ENCODE measurements at places on chromosomes 5 and 9.
A peak's percentile ranks its signal among the peaks of the same experiment; 100 is the strongest.

- no peak for DNase-seq
These were observed 76.6 kb upstream of the ASTN2 start for GRCh38 chr9:117491491-117491890.

GRCh38 chr5:106174903-106175302 is 1495.8 kb downstream of the EFNA5 start:
- no peak for DNase-seq

GRCh38 chr5:7663808-7664207 is 187.1 kb downstream of the CFAP90 start:
- no peak for DNase-seq

DNA sequence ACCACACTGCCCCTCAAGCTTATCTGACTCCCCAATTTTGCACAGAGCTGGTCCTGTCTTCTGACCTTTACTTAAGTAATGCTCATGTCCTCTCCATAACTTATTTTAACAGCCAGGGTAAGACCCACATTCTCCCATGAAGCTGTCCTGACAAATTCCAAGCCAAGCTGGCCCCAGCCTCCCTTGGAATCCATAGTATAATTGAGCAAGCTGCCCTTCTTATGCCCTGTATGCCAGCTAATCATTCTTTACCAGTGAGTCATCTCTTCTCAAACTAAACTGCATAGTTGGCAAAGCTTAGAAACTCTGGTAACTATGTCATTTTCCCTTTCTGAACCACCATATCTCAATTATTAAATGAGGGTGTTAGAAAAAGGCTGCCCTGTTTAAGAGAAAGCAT is 92.4 kb downstream of the NFIB start:
- DNase-seq: no peak

DNA sequence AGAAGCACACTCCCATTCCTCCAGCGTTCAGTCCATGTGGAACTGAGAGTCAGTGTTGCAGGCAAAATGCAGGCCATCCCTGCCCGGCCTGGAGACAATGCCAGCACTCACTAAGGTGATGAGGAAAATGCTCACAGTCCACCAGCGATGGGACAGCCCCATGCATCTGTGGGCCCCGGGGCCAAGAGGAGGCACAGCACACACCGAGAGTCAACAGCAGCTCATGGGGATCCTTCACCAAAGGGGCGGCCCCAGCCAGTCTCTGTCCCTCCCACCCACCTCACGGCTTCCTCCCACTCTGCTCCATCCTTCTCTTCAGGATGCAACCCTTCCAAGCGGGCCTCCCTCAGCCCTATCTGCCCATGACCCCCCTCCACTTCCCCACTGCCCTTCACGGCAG is 6.2 kb downstream of the SEMA4D start:
- no peak for DNase-seq

- no peak for DNase-seq
These were observed 72.5 kb upstream of the MAP1B start for GRCh38 chr5:72034770-72035169.

GRCh38 chr5:134113902-134114875 is at the start of gene TCF7:
Gene TCF7 (plus strand): TSS chr5:134114681. CDS start chr5:134114907, 226 bp downstream.
- peak; percentile 74 for DNase-seq

- no peak for DNase-seq
These were observed 724 bp downstream of the NR2F1-AS1 start for GRCh38 chr5:93580063-93580926.

DNA sequence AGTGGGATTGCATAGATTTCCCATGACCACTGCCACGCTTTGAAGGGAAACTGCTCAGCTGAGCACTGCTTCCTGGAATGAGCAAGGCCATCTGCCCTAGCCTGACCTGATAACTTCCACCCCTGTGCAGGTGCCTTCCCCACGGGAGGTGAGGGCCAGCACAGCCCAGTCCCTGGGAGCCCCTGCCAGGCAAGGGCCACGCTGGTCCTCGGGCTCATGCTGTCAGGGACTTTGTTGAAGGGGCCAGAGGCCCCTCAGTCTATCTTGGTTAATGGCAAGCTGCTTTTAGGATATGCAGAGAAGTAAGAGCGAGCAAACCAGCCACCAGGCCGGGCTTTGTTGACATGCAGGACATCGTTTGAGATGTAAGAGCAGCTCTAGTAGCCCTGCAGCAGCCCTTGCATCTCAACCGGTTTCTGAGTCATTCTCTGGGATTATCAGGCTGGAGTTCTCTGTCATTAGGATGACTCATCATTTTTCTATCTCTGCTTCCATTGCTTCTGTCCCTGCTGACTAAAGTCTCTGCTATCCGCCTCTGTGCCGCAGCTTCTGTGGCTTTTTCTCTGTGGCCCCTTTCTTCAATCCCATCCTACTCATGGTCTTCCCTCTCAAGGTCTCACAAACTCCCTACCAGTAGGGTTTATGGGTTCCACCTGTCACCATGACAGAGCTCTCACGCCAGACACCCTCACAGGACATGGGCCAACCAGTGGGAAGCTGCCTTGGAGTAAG is 30.6 kb upstream of the IQGAP2 start:
- DNase-seq: no peak

DNA sequence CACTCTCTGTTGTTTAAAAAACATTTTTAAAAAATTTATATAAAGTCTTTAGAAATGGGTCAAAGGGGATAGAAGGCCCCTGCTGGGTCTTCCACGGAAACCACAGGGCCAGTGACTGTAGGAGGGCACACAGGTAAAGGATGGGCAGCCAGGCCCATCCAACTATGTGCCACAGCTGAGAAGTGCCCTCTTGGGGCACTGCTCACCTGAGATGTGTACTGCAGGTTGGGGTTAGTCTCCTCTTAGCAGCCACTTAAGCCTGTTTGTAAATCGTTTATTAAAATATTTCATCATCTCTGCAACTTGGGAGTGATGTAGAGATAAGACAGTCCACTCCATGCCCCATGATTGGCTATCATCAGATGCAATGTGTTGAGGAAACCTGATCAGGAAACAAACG is 222.4 kb downstream of the DIRAS2 start:
- no peak for DNase-seq

- DNase-seq: no peak
These were observed 146.3 kb downstream of the SNX18 start for GRCh38 chr5:54663866-54664265.

- DNase-seq: no peak
These were observed 123.2 kb downstream of the C5orf15 start for GRCh38 chr5:133845271-133845670.

DNA sequence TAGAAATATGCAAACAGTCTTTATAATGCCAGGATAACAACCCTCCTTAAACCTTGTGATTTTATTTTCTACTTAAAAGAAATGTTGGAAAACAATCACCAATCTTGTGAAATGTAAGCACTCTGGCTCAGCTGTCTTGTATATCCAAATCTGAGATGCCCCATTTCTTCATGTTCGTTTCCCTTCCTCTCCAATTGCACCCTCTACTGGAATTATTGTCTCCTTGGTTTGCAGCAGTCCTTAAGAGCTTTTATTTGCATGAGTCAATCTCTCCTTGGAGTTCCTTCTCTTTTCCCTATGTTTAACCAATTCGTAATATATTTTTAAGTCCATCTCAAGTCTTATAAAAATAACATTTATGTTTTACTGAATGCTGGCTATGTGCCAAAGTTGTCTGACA is 362.0 kb upstream of the CDH10 start:
- no peak for DNase-seq

GRCh38 chr9:81490605-81491331 is 198.6 kb downstream of the TLE1 start:
- no peak for DNase-seq

- DNase-seq: no peak
These were observed 73.6 kb downstream of the FAM114A2 start for GRCh38 chr5:153964880-153965645.

- DNase-seq: no peak
These were observed 576.5 kb downstream of the TLE1 start for GRCh38 chr9:81112627-81113452.

- DNase-seq: no peak
These were observed 15.0 kb downstream of the TRPC7 start for GRCh38 chr5:136350343-136350742.

GRCh38 chr5:58231041-58231440 is 228.8 kb downstream of the PLK2 start:
- DNase-seq: no peak

DNA sequence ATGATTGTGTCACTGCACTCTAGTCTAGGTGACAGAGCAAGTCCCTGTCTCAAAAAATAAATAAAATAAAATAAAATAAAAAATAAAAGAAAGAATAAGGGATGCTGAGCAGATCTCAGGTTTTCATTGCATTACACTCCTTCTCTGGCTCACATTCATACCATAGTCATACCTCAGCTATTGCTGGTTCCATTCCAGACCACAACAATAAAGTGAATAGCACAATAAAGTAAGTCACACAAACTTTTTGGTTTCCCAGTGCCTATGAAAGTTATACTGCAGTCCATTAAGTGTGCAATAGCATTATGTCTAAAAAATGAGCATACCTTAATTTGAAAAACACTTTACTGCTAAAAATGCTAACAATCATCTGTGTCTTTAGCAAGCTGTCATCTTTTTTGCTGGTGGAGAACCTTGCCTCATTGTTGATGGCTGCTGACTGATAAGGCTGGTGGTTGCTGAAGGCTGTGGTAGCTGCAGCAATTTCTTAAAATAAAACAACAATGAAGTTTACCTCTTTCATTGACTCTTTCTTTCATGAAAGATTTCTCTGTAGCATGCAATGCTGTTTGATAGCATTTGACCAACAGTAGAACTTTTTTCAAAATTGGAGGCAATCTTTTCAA is 415.7 kb downstream of the ZNF608 start:
- DNase-seq: no peak

DNA sequence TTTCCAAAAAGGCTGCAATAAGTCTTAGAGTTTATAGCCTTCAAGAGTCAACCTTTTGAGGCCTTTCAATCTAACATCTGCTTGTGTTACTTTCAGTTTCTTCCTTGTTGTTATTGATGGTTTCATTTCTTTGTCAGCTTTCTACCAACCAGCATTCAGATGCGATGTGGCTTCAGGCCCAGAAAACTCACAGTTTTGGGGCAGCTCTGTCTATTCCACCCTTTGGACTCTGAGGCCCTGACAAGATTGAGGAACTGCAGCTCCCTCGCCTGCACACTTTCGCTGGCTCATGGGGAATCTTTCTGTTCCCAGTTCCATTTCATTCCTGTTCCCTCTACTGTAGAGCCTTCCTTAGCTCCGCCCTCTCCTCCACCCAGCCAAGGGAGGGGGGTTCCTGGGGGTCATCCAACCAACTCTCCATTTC is 13.3 kb upstream of the WHRN start:
- DNase-seq: no peak

DNA sequence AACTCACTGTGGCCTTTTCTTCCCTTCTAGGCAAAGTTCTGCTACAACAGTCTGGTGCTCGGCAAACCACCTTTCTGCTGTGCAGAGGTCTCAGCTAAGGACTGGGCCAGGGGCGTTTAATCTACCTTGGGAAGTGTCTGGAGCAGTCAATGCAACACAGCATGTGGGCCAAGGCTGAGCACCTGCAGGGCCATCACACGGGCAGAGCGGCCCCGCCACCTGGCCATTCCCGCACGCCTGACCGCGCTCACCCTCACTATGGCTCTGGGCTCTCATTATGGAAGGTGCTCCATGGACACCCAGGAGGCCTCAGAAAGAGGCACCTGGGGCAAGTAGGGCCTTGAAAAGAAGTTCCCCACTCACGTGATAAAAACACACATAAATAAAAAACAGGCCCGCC is 65.7 kb upstream of the TBC1D9B start:
- DNase-seq: no peak

DNA sequence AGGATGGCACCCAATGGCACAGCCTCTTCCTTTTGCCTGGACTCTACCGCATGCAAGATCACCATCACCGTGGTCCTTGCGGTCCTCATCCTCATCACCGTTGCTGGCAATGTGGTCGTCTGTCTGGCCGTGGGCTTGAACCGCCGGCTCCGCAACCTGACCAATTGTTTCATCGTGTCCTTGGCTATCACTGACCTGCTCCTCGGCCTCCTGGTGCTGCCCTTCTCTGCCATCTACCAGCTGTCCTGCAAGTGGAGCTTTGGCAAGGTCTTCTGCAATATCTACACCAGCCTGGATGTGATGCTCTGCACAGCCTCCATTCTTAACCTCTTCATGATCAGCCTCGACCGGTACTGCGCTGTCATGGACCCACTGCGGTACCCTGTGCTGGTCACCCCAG is 25.4 kb downstream of the HRH2 start:
- no peak for DNase-seq

GRCh38 chr5:135599421-135600151 is 20.8 kb upstream of the CXCL14 start:
- no peak for DNase-seq

GRCh38 chr5:146789712-146790653 is 88.6 kb downstream of the PPP2R2B start:
- DNase-seq: no peak

DNA sequence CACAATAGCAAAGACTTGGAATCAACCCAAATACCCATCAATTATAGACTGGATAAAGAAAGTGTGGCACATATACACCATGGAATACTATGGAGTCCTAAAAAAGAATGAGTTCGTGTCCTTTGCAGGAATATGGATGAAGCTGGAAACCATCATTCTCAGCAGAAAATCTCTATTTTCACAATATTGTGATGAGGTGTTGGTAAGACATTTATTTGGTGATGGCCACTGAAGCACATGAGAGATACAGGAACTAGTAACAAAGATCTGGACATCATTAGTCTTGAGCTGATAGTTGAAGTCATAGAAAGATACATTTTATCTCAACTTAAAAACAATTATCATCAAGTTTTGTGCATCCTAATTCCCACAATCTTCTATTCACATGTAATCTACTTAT is 70.6 kb downstream of the RAB3C start:
- no peak for DNase-seq

GRCh38 chr9:1604942-1605560 is 410.1 kb upstream of the SMARCA2 start:
- DNase-seq: no peak

DNA sequence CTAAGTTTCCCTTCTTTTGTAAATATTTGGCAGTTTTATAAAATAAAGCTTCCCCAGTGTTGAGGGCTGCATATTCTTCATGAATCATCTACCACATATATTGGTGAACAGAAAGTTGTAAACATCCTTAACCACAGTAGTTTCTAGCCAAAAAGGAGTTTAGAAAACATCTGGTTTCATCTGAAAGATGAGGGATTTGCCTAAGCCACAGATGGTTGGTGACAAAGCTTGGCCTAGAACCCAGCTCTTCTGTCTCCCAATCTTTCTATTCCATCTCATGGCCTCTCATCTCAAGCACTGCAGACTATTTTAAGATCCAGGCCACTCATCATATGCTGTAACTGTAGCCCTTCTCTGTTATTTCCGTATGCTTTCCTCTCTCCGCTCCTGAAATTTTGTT is 232.3 kb upstream of the TRPM3 start:
- no peak for DNase-seq

- DNase-seq: no peak
These were observed 149.3 kb upstream of the POU5F2 start for GRCh38 chr5:93890657-93891056.

GRCh38 chr5:109656829-109657228 is 32.9 kb upstream of the MAN2A1 start:
- DNase-seq: peak; percentile 1

- DNase-seq: no peak
These were observed 73.3 kb downstream of the SLCO4C1 start for GRCh38 chr5:102222772-102223171.

- no peak for DNase-seq
These were observed 32.1 kb upstream of the CLINT1 start for GRCh38 chr5:157890836-157891597.

- no peak for DNase-seq
These were observed 452.1 kb downstream of the EFNA5 start for GRCh38 chr5:107218457-107219193.

GRCh38 chr5:145947581-145947980 is 11.2 kb downstream of the SH3RF2 start:
- DNase-seq: no peak

Data from stimulated activated CD4-positive, alpha-beta T cell treated with anti-CD3 and anti-CD28 coated beads, TNF-alpha, amount 100 ng/mL, for 1 hour (primary cell).